LHCN-M2 (cell line): ENCODE measurements at places on chromosomes 12 and 14. TPM values are rescaled to one million over a fixed set of nuclear protein-coding genes. Genes with fewer than 3 reads are reported as not detected.

- DNase-seq = no peak
Observed at GRCh38 chr12:34354239-34355200, 332.2 kb downstream of the ALG10 start.

- DNase-seq = no peak
Observed at GRCh38 chr12:77601069-77601468, 229.6 kb upstream of the NAV3 start.

DNA sequence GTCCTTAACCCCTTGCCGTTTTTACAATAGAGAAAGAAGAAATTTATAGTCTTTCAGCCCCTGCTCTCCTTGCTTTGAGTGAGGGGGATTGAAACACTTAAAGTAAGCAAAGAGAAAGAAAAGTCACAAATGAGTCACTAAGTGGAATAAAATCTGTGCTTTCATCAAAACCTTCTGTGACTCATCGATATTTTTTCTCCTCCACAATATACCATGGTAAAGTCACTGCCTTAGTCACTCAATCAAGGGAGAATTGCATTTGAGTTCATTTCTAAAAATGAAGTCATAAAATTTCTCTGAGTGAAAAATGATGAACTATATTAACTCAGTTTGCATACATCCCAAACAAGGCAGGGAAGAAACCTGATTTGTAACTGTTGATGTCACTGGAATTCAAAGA, 470.3 kb downstream of the FOXG1 start:
- DNase-seq = peak; percentile 92

DNA sequence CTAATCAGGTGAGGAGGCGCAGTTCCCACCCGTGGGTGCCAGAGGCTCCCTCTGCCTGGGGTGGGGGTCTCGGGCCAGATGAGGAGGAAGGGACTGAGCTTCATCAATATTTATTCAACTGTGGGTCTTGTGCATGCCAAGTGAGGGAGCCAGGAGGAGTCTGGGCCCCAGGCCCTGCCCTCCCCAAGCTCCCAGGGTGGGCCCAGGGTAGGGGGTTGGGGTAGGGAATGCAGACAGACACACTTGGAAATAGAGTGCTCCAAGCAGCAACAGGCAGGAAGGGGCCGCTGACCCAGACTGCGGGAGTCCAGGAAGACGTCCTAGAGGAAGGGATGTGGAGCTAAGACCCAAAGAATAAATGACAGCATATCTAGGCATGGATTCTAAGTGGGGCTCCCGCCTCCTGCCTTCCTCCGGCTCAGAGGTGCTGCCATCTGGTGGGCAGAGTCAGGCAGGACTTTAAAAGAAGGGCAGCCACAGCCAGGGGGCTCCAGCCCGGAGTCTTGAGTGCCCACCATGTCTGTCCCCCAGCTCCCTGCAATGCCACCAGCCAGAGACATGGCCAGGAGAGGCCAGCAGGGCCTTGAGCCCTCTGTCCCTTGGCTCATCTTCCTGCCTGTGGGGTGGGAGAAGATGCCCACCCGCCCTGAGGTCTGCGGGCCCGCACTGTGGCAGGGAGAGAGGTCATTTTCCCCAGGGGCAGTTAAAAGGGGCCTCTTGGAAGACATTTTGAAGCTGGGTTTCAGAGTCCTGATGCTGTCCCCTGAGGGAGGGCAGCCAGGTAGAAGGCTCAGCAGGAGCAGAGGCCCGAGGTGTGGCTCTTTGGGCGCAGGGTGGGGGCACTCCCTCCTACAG, 70.1 kb downstream of the PHETA1 start:
- peak; percentile 33 for DNase-seq

- DNase-seq = no peak
Observed at GRCh38 chr12:109553906-109554500, 19.3 kb downstream of the MMAB start.

- no peak for DNase-seq
Observed at GRCh38 chr14:44612002-44612401, 104.9 kb upstream of the FSCB start.

Gene GDF11
- total RNA-seq = 10.0 and 17.3 TPM in 2 replicates
